Activated CD4-positive, alpha-beta T cell treated with anti-CD3 and anti-CD28 coated beads, Interleukin-2, Interleukin-6, amounts not matched to agents 100 ng/mL and 50 ng/mL, durations not matched to agents 16 hours and 8 hours (primary cell): ENCODE measurements at places on chromosomes 16 and 17.

GRCh38 chr16:81695321-81696165 is 83.5 kb upstream of the PLCG2 start:
- no peak for DNase-seq

DNA sequence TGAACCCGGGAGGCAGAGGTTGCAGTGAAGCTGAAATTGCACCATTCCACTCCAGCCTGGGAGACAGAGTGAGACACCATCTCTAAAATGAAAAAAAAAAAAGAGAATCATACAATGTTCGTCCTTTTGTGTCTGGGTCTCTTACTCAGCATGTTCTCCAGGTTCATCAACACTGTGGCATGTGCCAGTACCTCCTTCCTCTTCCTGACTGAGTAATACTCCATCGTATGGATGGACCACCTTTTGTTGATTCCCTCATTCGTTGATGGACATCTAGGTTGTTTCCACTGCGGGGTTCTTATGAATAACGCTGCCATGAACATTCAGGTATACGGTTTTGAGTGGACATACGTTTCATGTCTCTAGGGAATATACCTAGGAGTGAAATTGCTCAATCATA is 4.1 kb upstream of the HS3ST6 start:
- DNase-seq: no peak

- DNase-seq: no peak
These were observed 29.8 kb downstream of the COX4I1 start for GRCh38 chr16:85829171-85829719.

DNA sequence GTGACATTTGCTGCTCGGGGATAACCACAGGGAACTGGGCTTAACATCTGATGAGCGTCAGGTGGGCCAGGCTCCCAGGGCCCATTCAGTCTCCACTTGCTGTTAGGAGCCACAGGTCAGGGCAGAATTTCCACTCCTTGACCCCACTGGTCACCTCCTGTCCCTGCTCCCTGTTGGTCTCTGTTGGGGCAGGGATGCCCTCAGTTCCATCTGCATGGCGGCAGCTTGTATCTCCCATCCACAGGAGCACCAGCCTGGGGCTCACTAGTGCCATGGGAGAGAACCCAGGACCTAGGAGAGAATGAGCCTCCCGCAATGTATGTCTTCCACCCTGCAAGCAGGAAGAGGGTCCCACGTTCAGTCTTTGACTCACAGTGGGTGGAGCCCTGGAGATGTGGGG is 212.1 kb downstream of the CCDC182 start:
- DNase-seq: no peak

DNA sequence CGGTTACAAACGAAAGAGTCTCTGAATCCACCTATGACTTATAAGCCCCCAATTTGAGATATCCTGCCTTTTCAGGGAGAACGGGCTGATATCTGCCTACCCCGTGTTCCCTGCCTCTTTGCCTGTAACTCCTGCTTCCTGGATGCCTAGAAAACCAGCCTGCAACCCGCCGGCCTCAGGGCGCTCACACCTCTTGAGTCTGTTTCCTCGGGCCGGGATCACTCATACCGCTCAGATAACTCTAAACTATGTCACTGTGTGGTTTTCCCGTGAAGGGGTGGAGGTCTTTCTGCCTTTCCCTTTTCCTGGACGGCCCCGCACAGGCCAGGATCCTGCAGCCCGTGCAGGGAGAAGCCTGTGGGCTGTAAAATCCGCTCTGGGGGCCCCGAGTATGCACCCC is 10.4 kb downstream of the RPUSD1 start:
- DNase-seq: no peak

- DNase-seq: no peak
These were observed 195.5 kb upstream of the XYLT1 start for GRCh38 chr16:17666293-17666692.

DNA sequence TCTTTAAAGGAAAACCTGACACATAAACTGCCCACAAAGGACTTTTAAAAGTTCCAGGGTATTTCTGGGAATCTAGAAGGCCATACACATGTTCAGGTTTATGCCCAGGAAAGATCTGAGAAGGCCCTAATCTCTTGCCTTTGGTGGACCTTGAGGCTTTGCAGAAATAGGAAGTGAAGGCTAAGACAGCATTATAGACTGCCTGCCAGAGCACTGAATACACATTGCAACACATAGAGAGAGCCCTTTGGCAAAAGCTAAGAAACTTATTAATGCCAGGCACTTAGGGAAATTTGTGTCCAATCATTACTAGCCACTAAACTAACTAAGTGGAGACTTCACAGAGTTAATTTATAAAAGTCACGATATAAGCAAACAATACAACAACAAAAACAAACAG is 70.4 kb downstream of the MMD start:
- DNase-seq: no peak

GRCh38 chr17:75521290-75521689 is 4.2 kb upstream of the LLGL2 start:
- DNase-seq: no peak

DNA sequence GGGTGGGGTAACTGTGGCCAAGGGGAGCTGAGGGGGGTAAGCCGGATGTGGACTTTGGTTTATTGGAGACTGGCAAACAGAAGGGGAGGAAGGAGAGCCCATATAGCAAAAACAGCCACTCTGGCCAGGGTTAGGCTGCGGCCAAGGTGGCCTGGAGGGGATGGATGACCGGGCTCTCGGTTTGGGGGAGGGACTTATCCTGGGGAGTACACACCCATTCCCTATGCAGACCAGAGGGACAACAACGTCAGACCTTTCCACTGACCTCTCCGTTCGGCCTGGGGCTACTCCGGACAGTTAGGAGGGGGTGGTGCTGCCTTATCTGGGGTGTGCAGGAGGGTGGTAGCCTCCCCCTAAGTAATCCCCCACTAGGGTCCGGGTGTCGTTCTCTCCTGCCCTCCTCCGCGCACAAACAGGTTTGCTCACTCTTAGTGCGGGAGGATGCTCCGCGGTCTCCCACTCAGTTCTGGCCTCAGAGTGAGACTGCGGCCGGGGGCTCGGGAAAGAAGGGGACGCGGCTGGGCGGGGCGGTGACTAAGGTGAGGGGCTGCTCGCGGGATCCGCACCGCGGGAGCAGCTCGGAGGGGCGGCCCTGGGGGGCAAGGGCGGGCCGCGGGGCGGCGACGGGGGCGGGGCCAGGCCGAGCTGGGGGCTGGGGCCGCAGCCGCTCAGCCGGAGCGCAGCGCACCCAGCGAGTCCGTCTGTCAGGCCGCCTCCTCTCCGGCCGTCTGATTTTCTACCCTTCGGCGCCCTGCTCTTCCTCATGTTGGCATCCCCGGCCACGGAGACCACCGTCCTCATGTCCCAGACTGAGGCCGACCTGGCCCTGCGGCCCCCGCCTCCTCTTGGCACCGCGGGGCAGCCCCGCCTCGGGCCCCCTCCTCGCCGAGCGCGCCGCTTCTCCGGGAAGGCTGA is at the start of gene WNK4:
TSS of gene WNK4 (plus strand) at position 675 of the 915 bp plus-strand sequence. CDS start at position 764, 89 bp downstream.
- no peak for DNase-seq

- DNase-seq: peak; percentile 44
These were observed 4.1 kb upstream of the TMEM11 start for GRCh38 chr17:21218101-21218500.
